ENCODE measurements at places on chromosomes 5 and 9.
A peak's percentile ranks its signal among the peaks of the same experiment; 100 is the strongest.

DNA sequence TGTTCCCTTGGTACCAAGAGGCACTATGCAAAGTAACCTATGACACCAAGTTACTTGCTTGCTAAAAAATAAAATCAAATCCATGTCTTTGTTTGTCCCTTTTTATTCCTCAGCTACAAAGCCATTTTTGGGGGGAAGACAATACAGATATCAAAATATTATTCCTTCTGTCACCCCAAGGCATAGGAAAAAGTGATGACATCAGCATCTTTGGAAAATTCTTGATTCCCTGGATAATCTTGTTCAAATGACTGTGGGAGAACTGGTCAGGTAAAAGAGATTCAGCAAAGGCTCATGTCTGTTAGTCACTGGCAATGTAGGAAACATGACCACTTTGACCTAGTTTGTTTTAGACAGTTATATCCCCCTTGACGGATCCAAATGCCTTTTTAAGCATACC is 373.1 kb downstream of the MAT2B start:
- no peaks in the 10 kb centered on the region for H3K4me1 ChIP-seq
- H3K36me3 ChIP-seq, result no peaks in the 10 kb centered on the region
- no peak overlapping the region for H3K4me3 ChIP-seq
- no peak overlapping the region for H3K27ac ChIP-seq

DNA sequence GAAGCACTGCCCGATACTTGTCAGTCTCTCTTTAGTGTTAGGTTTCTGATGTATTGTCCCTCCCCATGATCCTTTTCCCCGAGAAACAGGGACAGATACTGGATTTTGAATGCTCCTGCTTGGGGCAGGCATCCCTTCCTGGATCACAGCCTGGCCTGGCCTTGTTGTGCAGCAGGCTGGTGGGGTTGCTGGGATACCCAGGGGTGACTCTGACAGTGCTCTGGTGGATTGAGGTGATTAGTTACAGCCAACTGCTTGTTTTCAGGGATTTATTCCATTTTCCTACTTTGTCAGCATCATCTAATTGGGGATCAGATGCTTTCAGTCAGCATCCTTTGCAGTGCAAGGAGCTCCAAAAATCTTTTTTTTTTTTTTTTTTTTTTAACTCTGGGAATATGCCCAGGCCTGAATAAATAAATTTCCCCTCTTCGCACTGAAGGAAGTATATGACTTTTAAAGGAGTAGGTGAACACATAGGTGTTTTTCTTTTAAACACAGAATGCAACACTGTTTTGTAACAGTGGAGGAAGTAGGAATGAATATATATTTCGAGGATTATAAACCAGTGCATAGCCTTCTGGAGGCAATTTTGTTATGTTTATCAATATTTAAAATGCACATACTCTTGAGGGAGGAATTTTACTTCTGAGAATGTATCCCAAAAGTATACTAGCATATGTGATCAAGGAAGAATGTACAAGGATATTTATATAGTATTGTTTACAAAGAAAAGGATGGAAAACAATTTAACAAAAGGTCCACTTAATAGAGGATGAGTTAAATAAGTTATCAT is 127.3 kb upstream of the ELL2 start:
- no peaks in the 10 kb centered on the region for H3K36me3 ChIP-seq
- DNase-seq, result no peak
- no peaks in the 10 kb centered on the region for H3K27me3 ChIP-seq
- no peak overlapping the region for H3K27ac ChIP-seq

DNA sequence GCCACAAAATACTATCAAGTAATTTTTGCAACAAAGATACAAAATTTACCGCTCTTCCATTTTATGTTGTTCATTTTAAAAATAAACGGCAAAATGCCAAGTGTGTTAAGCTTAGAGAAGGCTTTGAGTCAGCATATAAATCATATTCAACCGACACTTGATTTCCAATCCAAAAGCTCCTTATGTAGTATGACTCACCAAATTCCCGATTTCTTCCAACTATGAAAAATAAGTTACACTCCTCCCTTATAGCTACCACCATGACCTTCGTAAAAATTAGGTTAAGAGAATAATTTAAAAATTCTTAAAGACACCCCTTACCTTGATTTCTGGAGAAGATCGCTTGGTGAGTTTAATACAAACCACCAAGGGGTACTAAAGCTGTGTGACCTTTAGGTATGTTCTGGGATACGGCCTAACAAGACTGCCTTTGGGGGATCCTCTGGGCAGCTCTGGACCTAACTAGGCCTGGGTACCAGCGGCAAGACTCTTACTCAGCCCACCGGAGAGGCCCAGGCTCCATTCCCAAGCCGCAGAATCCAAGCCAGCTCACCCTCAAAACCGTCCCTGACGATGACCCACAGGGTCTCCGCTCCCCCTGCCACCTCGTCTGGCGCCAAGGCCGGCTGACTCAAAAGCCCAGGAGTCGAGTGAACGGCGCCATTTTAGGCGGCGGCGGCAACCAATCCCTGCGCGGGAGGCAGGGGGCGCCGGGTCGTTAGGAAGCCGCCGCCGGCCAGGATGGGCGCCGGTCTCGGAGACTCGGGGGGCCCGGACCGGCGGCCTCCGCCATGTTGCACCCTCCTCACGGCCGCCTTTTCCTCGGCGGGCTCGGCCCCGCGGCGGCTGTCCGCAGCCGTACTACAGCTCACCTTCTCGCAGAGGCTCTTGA is 739 bp downstream of the PPP2CA start:
- H3K27me3 ChIP-seq, result no peaks in the 10 kb centered on the region
- peak overlapping the region; percentile 93 for H3K4me3 ChIP-seq
- peaks cover 49% of the 10 kb centered on the region for H3K4me1 ChIP-seq

DNA sequence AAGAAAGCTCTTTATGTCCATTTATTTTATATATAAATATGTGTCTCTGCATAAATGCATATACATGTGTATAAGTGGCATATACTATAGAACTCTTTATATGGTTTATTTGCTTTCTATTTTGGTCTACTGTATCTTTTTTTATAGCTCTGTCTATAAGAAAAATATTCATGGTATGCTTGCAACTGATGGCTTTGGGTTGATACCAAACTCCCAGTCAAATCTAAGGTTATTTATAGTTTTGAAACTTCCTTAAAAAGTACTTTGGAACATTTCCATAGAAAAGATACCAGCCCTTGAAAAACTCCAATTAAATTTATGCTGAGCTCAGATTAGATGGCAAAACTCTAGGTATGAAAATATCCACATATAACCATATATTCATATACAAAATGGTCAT is 120.0 kb upstream of the KLF9 start:
- no peaks in the 10 kb centered on the region for H3K4me1 ChIP-seq
- no peak overlapping the region for H3K4me3 ChIP-seq
- DNase-seq, result no peak
- no peak overlapping the region for H3K27ac ChIP-seq
- no peaks in the 10 kb centered on the region for H3K27me3 ChIP-seq
- no peaks in the 10 kb centered on the region for H3K36me3 ChIP-seq

All from neural crest cell (in vitro differentiated cells).